Hematopoietic multipotent progenitor cell treated with erythropoietin and hydrocortisone succinate and interleukin-3 and kit ligand, for 17 days (in vitro differentiated cells): ENCODE measurements at places on chromosomes 4 and X.

DNA sequence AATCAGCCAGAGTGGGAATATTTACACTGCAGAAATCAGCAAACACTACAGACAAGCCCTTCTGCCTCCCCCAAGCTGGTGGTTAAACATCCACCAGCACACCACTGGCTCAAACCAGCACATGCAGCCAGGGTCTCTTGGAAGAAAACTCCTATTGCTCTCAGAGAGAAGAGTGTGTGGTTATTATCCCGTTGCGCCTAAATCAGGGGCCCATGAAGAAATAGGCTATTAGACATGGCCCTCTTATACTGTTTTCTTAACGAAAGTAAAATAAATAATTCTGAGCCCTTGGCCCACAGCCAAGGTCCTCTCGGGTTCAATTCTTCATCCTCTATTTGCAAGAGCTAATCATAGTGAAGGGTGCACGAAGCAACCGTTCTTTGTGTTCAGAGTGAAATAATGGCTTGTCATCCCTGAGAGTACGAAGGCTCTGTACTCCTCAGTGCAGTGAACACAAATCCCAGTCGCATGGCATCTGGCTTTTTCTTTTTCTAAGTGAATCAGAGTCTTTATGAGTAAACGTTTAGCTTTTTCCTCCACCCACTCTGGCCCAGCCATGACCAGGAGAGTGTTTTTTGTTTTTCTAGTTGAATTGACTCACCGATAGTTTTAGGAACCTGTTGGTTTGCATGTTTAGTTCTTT, 33.4 kb upstream of the RBM47 start:
- DNase-seq, result no peak

DNA sequence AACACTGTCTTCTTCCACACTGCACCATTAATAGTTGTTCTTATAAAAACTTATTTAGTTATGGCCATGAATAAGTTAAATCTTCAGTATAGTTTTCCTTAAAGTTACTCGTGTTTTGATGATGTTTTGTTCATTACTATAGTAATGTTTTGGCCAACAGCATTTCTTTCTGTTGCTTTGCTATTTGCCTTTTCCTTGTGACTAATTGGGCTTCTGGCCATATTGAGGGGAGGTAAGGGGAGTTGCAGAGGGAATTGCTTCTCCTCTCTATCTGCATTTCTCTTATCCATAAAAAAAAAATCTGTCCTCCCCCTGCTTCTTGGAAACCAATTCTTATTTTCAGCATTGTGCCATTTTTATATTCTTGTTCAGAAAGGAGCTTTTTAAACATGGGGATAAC, 42.7 kb upstream of the ZCCHC12 start:
- DNase-seq, result no peak

DNA sequence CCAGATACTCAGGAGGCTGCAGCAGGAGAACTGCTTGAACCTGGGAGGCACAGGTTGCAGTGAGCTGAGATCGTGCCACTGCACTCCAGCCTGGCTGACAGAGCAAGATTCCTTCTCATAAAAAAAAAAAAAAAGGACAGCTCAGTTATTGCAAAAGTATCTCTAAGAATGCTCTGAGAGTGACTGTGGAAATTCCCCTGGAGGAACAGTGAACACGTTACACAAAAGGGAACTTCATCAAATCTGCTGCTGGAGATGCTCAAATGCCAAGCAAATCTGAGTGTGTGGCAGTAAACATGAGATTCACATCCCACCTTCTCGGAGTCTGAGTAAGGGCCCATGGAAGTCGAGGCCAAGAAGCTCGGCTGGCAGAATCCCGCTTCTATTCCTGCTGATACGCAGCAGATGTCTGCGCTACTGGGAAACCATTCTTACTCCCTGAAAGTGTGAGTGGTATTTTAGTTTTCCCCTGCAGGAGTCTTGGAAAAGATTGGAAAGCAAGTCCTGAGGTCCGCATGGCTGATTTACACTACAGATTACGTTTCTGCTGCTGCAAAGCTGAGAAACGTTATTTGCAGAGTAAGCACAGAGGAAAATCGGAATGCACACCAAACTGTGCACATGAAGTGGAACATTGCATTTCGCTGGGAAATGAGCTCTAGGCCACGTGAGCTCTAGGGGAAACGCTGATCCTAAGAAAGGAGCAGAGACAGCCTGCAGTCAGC, 162.9 kb downstream of the NSUN7 start:
- no peak for DNase-seq

GRCh38 chr4:17521595-17521994, 6.6 kb downstream of the CLRN2 start:
- no peak for DNase-seq

GRCh38 chrX:15448010-15448639, 45.0 kb downstream of the PIR start:
- DNase-seq, result no peak

GRCh38 chrX:153491351-153491914, 3.3 kb upstream of the BGN start:
- no peak for DNase-seq

DNA sequence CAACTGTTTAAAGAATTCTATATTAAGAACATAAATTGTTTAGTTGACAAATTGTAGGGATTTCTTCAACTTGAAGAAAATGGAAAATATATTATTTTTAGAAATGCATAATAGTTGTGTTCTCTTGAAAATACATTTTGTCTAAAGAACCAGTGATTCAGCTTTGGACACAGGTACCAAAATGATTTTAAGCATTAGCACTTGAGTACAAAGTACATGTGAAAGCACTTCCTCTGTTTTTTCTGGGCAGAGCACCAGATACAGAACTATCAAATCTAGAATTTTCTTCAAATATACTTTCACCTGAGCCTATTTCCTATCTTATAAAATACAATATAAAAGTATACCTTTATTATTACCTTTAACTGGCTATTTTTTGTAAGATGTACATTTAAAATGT, 539.8 kb downstream of the ADGRL3 start:
- DNase-seq, result no peak

DNA sequence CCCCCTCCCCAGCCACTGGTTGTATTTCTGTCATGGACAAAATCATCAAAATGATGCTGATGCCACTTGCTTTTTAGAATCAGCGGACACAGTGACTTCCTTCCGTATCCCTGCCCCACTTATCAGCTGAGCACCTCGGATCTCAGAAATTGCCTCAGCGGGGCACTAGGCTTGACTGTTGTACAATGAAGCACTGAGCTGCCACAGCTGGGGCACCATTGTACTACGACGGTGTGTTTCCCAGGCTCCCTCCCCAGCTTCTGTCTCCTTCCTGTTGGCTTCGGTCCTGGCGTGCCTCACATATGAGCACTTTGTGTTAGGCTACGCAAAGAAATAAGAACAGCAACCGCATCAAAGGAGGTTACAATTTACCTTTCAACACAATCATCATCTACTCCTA, 82.4 kb downstream of the F11 start:
- DNase-seq, result no peak

- no peak for DNase-seq
Observed at GRCh38 chr4:71201817-71202576, 136.8 kb upstream of the SLC4A4 start.

- no peak for DNase-seq
Observed at GRCh38 chr4:38630519-38630918, 33.5 kb upstream of the KLF3 start.

- DNase-seq, result no peak
Observed at GRCh38 chrX:7706032-7706431, 136.9 kb upstream of the VCX start.

GRCh38 chrX:134172588-134173259, 64.3 kb upstream of the CCDC160 start:
- DNase-seq, result no peak

GRCh38 chrX:80648023-80648422, 161.7 kb downstream of the BRWD3 start:
- DNase-seq, result no peak

- DNase-seq, result no peak
Observed at GRCh38 chr4:128832243-128832625, 22.7 kb downstream of the JADE1 start.

GRCh38 chrX:139121616-139122286, 408.8 kb upstream of the F9 start:
- DNase-seq, result no peak

DNA sequence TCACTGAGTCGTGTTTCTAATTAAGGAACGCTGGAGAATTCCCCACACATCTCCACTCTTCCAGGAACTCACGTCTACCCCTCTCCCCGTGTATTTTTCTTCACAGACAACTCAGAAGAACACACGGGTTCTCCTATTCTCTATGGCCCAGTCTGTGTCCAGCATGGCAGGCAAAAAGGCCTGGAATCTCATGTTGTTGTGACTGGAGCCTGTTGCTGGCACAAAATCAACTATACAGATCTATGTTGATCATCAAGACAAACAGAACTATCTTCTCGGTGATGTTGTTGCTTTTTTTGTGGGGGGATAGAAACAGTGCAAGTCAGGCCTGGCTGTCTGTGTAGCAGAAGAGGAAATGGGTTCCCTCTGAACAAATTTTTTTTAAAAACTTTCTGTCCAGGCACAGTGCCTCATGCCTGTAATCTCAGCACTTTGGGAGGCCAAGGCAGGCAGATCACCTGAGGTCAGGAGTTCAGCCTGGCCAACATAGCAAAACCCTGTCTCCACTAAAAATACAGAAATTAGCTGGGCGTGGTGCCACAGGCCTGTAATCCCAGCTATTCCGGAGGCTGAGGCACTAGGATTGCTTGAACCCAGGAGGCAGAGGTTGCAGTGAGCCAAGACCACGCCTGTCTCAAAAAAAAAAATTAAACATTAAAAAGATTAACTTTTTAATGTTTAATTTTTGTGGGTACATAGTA, 50.5 kb upstream of the CBR4 start:
- DNase-seq, result no peak

DNA sequence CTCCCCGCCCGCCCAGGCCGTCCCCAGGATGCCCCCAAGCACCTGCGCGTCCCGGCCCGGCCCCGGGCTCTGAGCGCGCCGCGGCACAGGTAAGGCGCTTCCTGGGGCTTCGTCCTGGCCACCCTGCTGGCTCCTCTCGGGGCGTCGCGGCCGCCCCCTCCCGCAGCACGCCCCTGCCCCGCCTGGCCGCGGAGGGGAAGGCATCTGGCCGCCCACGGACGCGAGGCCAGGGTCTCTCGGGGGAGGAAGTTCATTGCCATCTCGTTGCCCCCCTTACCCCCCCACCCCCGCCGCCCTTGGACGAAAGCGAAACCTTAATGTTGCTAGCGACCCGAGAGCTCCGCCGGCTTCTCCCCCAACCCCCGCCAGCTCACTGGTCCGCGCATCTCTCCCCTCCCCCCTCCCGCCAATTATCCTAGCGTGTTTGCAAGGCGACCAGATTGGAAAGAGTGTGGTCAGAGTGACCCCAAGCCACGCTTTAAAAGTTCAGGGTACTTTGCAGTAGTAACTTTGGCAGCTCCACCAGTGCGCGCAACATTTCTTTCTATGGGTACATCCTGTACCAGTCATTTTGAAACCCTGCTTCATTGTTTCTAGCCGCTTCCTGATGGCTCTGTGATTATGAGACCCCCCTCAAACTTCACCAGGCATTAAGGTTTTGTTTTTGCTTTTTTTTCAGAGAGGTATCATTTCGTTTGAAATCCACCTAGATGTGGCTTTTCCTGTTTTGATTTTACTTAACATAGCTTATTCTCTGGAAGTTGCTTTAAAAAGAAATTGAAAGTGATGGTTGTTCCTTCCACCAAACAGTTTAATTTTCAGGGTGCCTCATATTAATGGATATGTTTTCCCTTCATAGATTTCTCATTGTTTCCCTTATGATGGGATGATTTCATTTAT, 626 bp downstream of the TBC1D1 start:
- no peak for DNase-seq

DNA sequence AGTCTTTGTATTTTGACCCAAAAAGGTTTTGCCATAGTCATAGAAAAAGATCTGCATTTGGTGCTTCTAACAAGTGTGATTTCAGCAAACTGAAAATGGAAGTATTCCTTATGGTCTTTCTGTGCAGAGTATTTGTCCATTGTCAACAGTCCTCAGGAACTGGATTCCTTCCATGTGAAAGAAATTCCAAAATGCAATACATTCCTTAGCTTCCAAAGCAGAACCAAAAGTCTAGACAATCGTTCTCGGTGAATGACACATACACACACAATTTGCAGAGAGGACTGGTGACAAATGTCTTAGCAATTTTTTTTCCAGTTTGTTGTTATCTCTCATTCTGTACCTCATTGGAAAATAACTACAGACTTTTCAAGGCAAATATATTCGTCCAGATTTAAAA, 562.2 kb upstream of the SLIT2 start:
- DNase-seq, result no peak

DNA sequence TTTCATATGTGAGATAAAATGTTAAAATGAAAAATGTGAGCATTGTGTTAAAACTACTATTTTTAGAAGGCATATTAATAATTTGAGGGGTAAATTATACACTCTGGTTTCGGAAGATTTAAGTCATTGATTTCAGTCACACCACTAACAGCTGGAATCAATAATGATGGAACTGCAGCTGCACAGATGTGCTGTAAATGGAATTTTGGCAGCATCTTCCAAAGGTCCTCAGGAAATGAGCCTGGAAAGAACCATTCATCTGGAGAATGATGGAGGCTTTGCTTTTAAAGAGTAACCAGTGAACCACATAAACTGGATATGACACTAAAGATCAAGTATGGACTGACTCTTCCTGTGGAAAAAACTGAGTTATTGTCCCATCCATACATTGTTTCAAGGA, 759.0 kb upstream of the EPHA5 start:
- DNase-seq, result no peak

GRCh38 chr4:96809563-96809962, 969.7 kb downstream of the PDHA2 start:
- no peak for DNase-seq

- no peak for DNase-seq
Observed at GRCh38 chrX:10728806-10729389, 108.5 kb upstream of the MID1 start.

DNA sequence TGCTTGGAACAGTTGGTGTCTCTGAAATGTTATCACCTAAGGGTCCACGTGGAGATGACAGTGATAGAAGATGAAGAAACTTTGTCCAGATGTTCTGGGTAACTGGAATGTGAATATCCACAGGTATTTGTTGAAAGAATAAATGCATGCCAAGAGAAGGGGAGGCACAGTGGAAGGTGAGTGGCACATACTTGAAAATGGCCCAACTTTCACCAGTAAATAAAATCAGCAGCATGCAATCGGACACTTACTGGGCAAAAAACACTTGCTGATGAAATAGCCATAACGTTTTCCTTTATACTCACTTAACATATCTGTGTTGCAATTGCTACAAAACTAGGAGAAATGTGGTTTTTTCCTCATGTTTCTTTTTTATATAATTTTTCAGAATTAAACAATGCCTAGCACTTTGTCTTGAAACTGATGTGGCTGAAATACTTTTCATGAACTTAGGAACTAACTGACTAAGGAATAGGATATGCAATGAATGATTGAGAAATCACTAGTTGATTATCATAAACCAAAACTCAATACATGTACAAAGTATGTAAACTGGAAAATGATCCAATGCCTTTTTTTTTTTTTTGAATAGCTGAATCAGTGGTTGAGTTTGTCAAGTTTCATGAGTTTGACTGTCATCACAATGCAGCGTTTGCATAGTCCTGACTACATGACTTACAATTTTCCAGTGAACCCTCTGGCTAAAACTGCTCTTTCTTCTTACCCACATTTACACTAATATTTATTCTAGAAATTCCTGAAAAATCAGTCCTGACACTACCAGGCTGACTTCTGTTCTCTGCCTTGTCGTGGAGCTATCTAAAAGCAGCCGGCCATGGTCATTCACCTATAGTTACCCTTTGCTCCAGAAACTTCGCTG, 127.4 kb downstream of the CPE start:
- DNase-seq, result no peak

GRCh38 chr4:85952972-85953650, 406.7 kb downstream of the MAPK10 start:
- DNase-seq, result no peak

GRCh38 chr4:12724510-12724909, 759.6 kb downstream of the RAB28 start:
- no peak for DNase-seq
